ENCODE measurements at places on chromosomes 5 and 9. TPM values are rescaled to one million over a fixed set of nuclear protein-coding genes. Genes with fewer than 3 reads are reported as not detected.

ANKRD31 gene
- 1.2 TPM for total RNA-seq

DNA sequence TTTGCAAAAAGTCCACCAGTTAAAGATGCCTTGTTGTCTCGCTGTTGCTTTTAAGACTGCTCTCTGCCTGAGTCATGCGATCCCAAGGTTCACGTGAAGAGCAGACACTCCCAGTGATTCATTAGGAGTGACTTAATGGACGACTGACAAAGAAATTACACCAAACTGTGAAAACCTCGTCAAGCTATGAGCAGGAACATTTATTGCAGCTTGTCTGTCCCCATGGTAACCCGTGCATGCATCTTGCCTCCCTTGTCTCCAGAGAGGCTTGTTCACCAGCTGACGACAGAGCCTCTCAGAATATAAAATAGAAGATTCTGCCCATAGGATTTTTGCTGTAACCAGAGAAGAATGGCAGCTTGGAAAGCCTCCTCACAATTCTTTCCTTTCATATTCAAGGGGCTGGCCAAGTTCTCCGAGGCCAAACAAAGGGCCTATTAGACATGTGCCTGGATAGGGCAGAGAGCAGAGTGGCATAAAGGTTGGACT, 352.7 kb downstream of the SPOCK1 start:
- no peaks in the 10 kb centered on the region for H3K27me3 ChIP-seq
- H3K4me3 ChIP-seq, result no peak overlapping the region
- no peaks in the 10 kb centered on the region for H3K36me3 ChIP-seq
- H3K4me1 ChIP-seq, result peaks cover 21% of the 10 kb centered on the region
- no peak for DNase-seq

EXD3 gene
- total RNA-seq, result 35.6 TPM

FOXD4 gene
- not detected for total RNA-seq

RANBP17 gene
- total RNA-seq, result 5.4 TPM

- H3K36me3 ChIP-seq, result no peaks in the 10 kb centered on the region
- no peak for DNase-seq
- H3K27me3 ChIP-seq, result no peaks in the 10 kb centered on the region
- peak within 1 kb of the TSS; percentile 71 for H3K4me3 ChIP-seq
- peaks cover 57% of the 10 kb centered on the region for H3K4me1 ChIP-seq
- H3K27ac ChIP-seq, result peak within 1 kb of the TSS; percentile 91
Observed at GRCh38 chr9:88534456-88535225, at the start of gene NXNL2. Gene NXNL2, plus strand, starts transcription at chr9:88535178. Its CDS starts 257 bp downstream, at chr9:88535435.

DNA sequence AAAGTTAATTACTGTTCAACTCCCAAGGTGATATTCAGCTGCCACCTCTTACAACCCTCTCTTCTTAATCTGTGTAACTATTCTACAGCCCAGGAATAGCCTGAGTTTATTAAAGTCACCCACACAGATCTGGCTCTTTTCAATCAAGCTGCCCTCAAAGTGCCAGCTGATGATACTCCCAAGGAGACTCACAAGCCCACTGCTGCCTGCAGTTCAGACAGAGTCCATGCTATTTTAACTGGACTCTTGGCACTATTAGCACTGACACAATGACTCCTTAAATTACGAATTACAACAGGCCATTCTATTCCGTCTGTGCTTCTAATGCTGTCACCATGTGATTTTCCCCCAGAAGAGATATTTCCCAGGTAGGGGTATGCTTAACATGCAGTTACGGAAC, 26.3 kb downstream of the REEP5 start:
- no peak overlapping the region for H3K4me3 ChIP-seq
- DNase-seq, result no peak
- no peaks in the 10 kb centered on the region for H3K27me3 ChIP-seq
- H3K36me3 ChIP-seq, result no peaks in the 10 kb centered on the region

DNA sequence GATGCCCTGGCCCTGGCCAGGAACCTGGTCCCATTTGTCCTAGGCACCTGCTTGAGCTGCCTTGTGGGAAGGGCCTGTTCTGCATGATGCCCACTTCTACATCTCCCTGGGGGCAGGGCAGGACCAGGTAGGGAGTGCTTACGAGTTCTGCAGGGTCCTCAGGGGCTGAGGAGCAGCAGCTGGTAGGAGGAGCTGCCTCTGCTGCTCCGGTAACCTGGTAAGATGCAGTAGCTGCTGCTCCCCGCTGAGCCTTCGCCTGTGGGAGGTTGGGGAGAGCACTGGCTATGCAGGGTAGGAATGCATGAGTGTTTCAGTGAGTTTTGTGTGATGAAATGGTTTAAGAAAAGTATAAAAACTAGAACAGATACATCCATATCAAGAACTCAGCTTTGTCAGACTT, 13.6 kb downstream of the LRRC8A start:
- H3K4me3 ChIP-seq, result no peak overlapping the region
- peak overlapping the region; percentile 8 for H3K27ac ChIP-seq
- H3K27me3 ChIP-seq, result no peaks in the 10 kb centered on the region
- no peaks in the 10 kb centered on the region for H3K36me3 ChIP-seq

C5orf63 gene
- total RNA-seq, result 0.98 TPM

- H3K27me3 ChIP-seq, result no peaks in the 10 kb centered on the region
- no peaks in the 10 kb centered on the region for H3K4me1 ChIP-seq
- H3K4me3 ChIP-seq, result no peak overlapping the region
- no peak overlapping the region for H3K27ac ChIP-seq
- H3K36me3 ChIP-seq, result no peaks in the 10 kb centered on the region
- DNase-seq, result no peak
Observed at GRCh38 chr5:128199611-128200010, 116.0 kb downstream of the SLC12A2 start.

DNA sequence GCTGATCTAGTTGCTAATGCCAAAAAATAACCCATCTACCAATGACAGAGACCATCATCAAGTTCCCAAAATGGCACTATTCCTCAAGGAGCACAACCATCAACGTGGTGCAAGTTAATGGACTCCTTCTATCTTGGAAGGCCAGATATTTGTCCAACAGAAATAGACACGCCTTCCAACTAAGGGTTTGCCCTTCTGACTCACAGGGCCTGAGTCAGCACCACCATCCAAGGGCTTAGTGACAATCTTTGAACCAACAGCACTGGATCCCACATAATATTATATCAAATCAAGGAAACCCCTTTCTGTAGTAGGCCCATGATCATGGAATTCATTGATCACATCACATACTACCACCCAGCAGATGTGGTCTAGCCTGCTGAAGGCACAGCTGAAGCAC, 84.3 kb downstream of the MED27 start:
- H3K27me3 ChIP-seq, result no peaks in the 10 kb centered on the region
- no peak overlapping the region for H3K4me3 ChIP-seq
- peaks cover 8% of the 10 kb centered on the region for H3K4me1 ChIP-seq
- DNase-seq, result no peak
- H3K36me3 ChIP-seq, result no peaks in the 10 kb centered on the region
- H3K27ac ChIP-seq, result no peak overlapping the region

SLC46A2 gene
- total RNA-seq, result not detected

GRCh38 chr5:166963596-166963995, 1327.8 kb upstream of the WWC1 start:
- no peak for DNase-seq
- no peaks in the 10 kb centered on the region for H3K4me1 ChIP-seq
- no peaks in the 10 kb centered on the region for H3K27me3 ChIP-seq

- H3K27ac ChIP-seq, result no peak overlapping the region
- no peaks in the 10 kb centered on the region for H3K4me1 ChIP-seq
- no peaks in the 10 kb centered on the region for H3K27me3 ChIP-seq
- no peaks in the 10 kb centered on the region for H3K36me3 ChIP-seq
Observed at GRCh38 chr9:99192786-99193465, 28.8 kb downstream of the ALG2 start.

- no peaks in the 10 kb centered on the region for H3K4me1 ChIP-seq
- H3K27ac ChIP-seq, result no peak overlapping the region
- H3K4me3 ChIP-seq, result no peak overlapping the region
- no peaks in the 10 kb centered on the region for H3K36me3 ChIP-seq
- no peaks in the 10 kb centered on the region for H3K27me3 ChIP-seq
Observed at GRCh38 chr5:23352446-23352845, 155.0 kb upstream of the PRDM9 start.

LURAP1L gene
- 14.5 TPM for total RNA-seq

GRCh38 chr5:38845526-38846378, at the start of gene OSMR:
Gene OSMR, plus strand, starts transcription at chr5:38846012. Its CDS starts 23,033 bp downstream, at chr5:38869045.
- peaks cover 34% of the 10 kb centered on the region for H3K4me1 ChIP-seq
- peak within 1 kb of the TSS; percentile 92 for H3K4me3 ChIP-seq
- no peaks in the 10 kb centered on the region for H3K36me3 ChIP-seq
- no peaks in the 10 kb centered on the region for H3K27me3 ChIP-seq

DNA sequence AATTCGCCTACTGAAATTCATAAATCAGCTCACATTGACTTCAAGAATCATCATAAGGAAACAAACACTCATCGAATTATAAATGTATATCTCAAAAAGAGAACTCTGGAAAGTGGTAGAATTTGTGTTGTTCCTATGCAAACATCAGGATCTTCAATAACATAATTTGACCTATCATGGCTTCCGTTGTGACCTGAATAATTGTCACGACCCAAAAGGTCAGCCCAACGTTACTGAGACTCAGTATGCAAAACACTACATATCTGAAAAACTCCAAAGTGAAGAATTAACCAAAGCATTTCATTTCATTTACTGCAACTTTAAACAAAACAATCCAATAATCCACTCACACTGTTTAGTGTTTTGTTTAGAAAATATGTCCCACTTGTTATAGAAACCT, 1.2 kb downstream of the RAPGEF6 start:
- peak overlapping the region; percentile 98 for H3K27ac ChIP-seq
- peak overlapping the region; percentile 67 for H3K4me3 ChIP-seq
- no peaks in the 10 kb centered on the region for H3K36me3 ChIP-seq
- H3K27me3 ChIP-seq, result no peaks in the 10 kb centered on the region

- no peaks in the 10 kb centered on the region for H3K36me3 ChIP-seq
- no peak for DNase-seq
- no peak overlapping the region for H3K27ac ChIP-seq
- H3K4me1 ChIP-seq, result no peaks in the 10 kb centered on the region
- no peak overlapping the region for H3K4me3 ChIP-seq
Observed at GRCh38 chr9:79387101-79387835, 184.5 kb upstream of the TLE4 start.

- H3K4me3 ChIP-seq, result no peak overlapping the region
- H3K27ac ChIP-seq, result no peak overlapping the region
- no peaks in the 10 kb centered on the region for H3K4me1 ChIP-seq
- no peaks in the 10 kb centered on the region for H3K36me3 ChIP-seq
- H3K27me3 ChIP-seq, result no peaks in the 10 kb centered on the region
Observed at GRCh38 chr5:125331987-125332598, 585.7 kb upstream of the ZNF608 start.

GRCh38 chr9:98502976-98503325, 205.8 kb downstream of the GABBR2 start:
- no peak overlapping the region for H3K27ac ChIP-seq
- H3K4me3 ChIP-seq, result no peak overlapping the region
- no peaks in the 10 kb centered on the region for H3K36me3 ChIP-seq
- H3K4me1 ChIP-seq, result no peaks in the 10 kb centered on the region
- no peaks in the 10 kb centered on the region for H3K27me3 ChIP-seq

F2RL2 gene
- not detected for total RNA-seq

KCTD16 gene
- total RNA-seq, result 0.25 TPM

DNA sequence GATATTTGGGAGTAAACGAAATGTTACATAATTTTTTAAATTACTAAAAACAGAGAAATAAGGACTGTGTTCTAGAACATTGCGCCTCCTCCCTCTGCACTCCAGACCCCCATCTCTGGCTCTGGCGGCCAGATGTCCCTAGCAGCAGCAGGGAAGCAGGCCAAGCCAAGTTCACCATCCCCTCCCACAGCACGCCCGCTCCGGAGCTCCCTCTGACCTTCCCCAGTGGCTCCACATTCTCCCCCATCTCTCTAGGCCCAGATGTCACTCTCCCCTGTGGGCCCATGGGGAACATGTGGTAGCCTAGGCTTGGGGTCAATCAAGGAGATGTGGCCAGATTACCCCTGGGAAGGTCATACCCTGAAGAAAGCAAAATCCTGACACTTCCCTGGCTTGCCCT, 6.3 kb upstream of the WNK2 start:
- DNase-seq, result no peak
- H3K27ac ChIP-seq, result no peak overlapping the region
- no peaks in the 10 kb centered on the region for H3K27me3 ChIP-seq
- no peaks in the 10 kb centered on the region for H3K4me1 ChIP-seq

KLF4 gene
- total RNA-seq, result 144 TPM

GRCh38 chr9:119052339-119053030, 316.8 kb downstream of the BRINP1 start:
- no peak for DNase-seq
- H3K27me3 ChIP-seq, result no peaks in the 10 kb centered on the region
- H3K27ac ChIP-seq, result no peak overlapping the region
- H3K4me3 ChIP-seq, result no peak overlapping the region
- H3K36me3 ChIP-seq, result no peaks in the 10 kb centered on the region

DNA sequence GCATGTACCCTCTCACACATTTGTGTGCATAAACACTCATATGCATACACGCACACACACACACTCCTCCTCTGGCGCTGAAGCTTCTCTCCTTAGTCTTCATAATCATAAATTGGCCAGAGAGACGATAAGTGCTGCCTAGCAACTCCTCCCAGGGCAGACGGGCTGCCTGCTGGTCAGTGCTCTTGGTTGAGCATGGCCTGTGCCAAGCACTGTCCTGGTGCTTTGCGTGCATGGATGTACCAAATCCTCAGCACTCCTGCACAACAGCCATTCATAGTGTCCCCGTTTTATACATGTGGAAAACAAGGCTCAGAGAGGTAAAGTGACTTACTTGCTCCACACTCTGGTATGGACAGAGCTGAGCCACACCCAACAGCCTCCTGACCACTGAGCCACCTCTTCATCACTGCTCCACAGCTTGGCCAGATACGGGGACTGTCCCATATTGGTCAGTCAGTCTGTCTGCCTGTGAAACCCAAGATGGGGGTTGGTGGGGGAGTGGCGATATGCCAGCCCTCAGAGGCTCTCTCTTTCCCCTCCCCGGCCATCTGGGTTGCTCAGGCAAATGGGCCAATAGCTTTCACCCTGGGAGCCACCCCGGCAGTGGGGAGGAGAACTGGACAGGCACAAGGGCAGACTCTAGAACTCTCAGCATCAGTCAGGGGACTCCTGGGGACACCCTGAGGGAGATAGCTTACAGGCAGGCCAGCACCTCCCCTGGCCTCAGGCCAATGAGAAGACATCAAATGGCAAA, 64.3 kb upstream of the GARNL3 start:
- no peaks in the 10 kb centered on the region for H3K36me3 ChIP-seq
- H3K4me1 ChIP-seq, result peaks cover 39% of the 10 kb centered on the region
- no peak overlapping the region for H3K27ac ChIP-seq
- no peaks in the 10 kb centered on the region for H3K27me3 ChIP-seq
- DNase-seq, result no peak

C9orf153 gene
- total RNA-seq, result not detected

GRCh38 chr5:40497573-40497972, 182.1 kb upstream of the PTGER4 start:
- no peaks in the 10 kb centered on the region for H3K4me1 ChIP-seq
- no peak for DNase-seq
- no peak overlapping the region for H3K4me3 ChIP-seq

TXNDC8 gene
- not detected for total RNA-seq

All from vagina (tissue), 2 donors.